Midbrain (tissue), 1 donor: ENCODE measurements at places on chromosomes 2 and 18.
A peak's percentile ranks its signal among the peaks of the same experiment; 100 is the strongest.

- DNase-seq: no peak
Observed at GRCh38 chr2:225920621-225921220, 521.2 kb downstream of the NYAP2 start.

- DNase-seq: no peak
Observed at GRCh38 chr2:20061476-20061875, 10.0 kb upstream of the LAPTM4A start.

- no peak for DNase-seq
Observed at GRCh38 chr2:210128961-210129360, 42.2 kb downstream of the KANSL1L start.

DNA sequence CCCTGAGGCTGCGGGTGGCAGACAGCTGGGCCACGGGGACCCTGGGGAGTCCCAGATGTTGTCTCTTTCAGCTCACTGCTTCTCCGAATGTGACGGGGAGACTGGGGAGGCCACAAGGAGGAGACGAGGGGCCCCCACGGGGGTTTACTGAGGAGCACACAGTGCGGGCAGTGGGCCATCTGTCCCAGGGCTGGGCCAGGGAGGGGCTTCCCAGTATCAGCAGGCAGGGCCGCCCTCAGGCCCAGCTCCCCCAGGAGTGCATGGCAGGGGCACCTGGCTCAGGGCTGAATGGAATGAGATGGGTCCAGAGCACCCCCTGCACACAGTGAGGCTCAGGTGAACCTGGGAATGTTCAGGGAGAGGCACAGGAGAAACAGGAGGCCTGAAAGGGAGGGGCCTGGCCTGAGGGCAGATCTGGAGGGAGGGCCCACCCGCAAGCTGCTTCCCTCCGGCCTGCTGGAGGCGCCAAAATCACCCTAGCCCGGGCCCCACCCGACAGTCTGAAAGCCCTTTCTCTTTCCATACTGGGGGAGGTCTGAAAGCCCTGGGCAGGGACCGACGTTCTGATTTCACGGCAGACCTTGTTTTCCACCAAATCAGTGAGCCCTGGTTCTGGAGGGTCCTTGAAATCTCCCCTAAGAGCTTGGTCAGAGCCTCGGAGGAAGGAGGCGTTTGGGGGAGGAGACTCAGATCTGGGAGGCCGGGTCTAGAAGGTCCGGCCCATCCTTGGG lies 35.5 kb upstream of the PTMA start:
- DNase-seq: no peak

DNA sequence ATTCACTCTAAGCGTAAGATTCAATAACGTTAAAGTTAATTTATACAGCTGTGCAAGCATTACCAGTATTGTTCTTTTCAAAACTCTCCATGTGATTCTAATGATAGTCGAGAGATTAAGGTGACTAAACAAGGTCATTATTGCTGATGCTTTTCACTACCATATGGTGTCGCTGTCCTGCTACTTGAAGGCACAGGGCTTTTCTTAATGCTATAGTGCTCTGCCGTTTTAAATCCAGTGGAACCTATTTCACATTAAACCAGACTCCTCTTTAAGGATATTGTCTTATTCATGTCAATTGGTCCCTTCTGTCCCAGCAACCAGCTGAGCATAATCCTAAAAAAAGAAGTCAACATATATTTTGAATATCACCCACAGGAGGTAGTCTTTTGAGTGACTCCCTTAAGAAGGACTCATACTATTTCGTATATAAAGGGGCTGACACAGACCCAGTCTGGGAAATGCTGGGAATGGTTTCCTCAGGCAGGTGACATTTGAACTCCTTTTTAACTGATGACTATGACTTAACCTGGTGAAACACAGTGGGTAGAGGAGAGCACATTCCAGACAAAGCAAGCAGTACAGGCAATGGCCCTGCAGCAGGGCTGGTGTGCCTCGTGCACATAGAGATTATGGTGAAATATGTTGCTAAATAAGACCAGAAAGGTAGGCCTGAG lies 53.9 kb upstream of the CYTIP start:
- DNase-seq: peak; percentile 21

- no peak for DNase-seq
Observed at GRCh38 chr2:167924556-167924955, 322.8 kb downstream of the STK39 start.

DNA sequence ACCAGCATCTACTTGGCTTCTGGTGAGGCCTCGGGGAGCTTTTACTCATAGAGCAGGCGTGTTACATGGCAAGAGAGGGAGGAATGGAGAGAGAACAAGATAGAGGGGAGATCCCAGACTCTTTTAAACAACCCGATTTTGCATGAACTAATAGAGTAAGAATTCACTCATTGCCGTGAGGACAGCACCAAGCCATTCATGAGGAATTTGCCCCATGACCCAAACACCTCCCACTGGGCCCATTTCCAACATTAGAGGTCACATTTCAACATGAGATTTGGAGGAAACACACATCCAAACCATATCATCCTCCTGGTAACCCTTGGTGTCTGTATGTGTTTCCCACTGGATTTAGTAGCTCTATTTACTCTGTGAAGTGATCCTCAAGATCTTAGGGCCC lies 249.9 kb upstream of the SP5 start:
- DNase-seq: no peak

GRCh38 chr18:10072671-10073175 lies 158.9 kb downstream of the VAPA start:
- DNase-seq: no peak

GRCh38 chr2:8639122-8639635 lies 42.7 kb upstream of the ID2 start:
- no peak for DNase-seq

GRCh38 chr2:192307530-192307929 lies 112.8 kb upstream of the TMEFF2 start:
- DNase-seq: no peak

GRCh38 chr2:172597176-172597842 lies 41.4 kb downstream of the PDK1 start:
- DNase-seq: no peak

DNA sequence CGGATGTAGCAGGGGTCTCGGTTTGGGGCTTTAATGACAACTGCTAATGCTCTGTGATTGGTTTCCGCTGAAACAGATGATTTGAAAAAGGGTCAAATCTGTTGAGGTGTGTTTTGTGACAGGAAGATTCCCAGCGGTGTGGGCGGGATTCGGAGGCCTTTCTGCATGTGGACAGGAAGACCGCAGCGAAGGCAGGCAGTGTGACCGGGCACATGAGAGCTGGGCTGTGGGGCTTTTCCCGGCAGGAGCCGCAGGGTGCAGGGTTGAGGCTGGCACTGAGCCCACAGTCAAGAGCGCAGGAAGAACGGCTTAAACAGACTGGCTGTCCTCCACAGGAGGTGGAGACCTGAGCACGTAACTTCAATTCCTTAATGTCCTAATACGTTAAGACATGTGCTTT lies 180.0 kb upstream of the TPO start:
- no peak for DNase-seq

DNA sequence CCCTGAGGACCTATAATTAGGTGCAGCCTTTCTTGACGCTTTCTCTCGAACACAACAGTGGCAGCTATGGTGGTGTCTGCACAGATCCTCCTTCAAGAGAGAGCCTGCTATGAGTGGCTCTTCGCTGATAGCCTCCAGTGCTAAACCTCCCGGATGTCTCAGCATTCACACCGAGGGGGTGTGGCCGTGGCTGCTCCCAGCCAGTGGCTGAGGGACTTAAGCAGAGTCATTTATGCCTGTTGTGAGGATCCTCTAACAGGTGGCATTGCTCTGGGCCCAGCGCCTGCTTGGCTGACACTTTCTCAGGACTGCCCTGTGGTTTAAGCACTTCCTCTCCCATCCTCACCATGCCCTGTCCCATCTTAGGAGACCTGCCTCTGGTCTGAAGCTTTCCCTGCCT lies 592.0 kb upstream of the LRRTM1 start:
- DNase-seq: no peak

GRCh38 chr2:207143215-207144172 lies 22.3 kb downstream of the KLF7 start:
- peak; percentile 65 for DNase-seq

GRCh38 chr2:7280790-7281189 lies 363.6 kb downstream of the RNF144A start:
- DNase-seq: no peak

DNA sequence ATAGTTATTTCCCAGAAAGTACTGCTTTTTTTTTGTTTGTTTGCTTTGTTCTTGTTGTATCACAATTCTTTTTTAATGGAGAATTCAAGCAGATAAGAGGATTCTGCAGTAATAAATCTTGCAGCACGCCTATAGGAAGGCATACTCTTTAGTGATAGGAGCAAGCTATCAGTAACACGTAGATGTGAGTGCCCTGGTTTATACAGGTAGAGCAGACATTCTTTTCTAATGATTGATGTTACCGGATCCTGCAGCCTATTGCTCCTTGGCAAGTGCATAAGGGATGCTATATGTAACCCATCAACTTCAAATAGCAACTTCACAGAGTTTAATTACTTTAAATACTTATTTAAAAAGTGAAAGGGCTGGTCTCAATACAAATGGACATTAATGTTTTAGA lies 834.2 kb upstream of the GCFC2 start:
- DNase-seq: no peak

GRCh38 chr18:64334748-64335147 lies 185.9 kb upstream of the LINC00305 start:
- DNase-seq: no peak

GRCh38 chr2:46909771-46910419 lies 5.7 kb downstream of the MCFD2 start:
- no peak for DNase-seq

DNA sequence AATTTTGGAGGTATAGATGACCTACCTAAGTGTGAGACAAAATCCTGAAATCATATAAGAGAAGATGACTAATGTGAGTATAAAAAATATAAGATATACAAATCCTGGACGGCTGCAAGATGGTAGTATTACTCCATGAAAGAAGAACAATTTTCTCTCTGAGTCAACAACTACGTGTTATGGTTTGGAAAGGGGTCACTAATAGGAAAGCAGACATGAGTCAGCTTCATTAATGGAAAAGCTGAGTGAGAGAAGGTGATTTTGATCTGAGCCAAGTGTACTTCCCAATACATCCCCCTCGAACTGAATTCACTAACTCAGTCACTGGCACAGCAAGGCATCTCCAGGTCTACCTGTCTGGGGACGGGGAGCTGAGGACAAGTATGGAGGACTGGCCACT lies 20.1 kb upstream of the SELENOI start:
- no peak for DNase-seq

DNA sequence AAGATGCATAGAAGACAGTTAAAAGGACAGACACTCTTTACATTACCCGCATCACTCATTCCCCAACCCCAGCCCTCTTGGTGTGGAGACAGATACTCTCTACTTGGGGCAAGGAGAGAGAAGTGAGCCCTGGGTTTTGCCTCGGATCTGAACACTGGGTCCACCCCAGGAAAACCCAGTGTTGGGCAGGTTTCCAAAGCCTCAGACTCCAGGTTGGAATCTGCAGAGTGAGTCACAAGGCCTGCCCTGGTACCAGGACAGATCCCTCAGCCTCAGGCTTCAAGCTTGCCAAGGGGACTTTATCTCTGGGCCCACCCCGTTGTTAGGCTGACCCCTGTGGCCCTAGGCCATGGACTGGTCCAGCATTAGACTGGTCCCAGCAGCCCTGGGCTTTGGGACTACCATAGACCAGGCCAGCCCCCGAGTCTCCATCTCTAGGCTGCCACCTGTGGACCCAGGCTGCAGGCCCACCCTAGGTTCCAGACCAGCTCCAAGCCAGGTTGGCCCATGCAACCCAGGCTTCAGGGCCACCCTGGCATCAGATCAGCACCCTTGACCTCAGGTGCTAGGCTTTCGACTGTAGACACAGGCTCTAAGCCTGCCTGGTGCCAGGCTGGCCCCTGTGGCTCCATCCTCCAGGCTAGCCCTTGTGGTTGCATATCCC lies 112.8 kb downstream of the GULP1 start:
- DNase-seq: no peak

GRCh38 chr2:71492112-71492511 lies 38.8 kb downstream of the DYSF start:
- DNase-seq: no peak

- peak; percentile 12 for DNase-seq
Observed at GRCh38 chr2:10847008-10847407, 34.4 kb upstream of the PDIA6 start.

- no peak for DNase-seq
Observed at GRCh38 chr2:45452866-45453265, 158.2 kb downstream of the SRBD1 start.

GRCh38 chr18:10851824-10852319 lies 297.5 kb downstream of the PIEZO2 start:
- peak; percentile 60 for DNase-seq

GRCh38 chr2:215601526-215601925 lies 165.7 kb upstream of the FN1 start:
- DNase-seq: no peak

- peak; percentile 30 for DNase-seq
Observed at GRCh38 chr2:168456521-168457189, 583 bp downstream of the CERS6 start.
